Inflammatory macrophage (primary cell): ENCODE measurements at places on chromosomes 4 and X.

DNA sequence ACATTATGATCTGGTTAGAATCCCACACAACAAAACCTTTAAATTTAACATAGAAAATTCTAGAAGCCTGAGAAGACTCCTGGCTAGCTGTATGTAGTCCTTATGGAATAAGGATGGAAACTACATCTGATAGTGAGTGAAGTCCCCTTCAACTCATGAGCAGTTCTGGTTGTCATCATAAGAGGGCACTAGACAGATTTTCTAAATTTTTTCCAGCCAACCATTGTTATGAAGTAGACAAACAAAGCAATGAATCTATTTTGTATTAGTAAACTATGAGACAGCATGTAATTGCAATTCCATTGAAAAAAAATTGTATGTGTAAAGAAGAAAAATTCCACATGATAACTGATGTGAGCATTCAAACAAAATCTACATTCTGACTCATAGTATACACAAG lies 35.2 kb downstream of the PWWP3B start:
- no peak for DNase-seq

DNA sequence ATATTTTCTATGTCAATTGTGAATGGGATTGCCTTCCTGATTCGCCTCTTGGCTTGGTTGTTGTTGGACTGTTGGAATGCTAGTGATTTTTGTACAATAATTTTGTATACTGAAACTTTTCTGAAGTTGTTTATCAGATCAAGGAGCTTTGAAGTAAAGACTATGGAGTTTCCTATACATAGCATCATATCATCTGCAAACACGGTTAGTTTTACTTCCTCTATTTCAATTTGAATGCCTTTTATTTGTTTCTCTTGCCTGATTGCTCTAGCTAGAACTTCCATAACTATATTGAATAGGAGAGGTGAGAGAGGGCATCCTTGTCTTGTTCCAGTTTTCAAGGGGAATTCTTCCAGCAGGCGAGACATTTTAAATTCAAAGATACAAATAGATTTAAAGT lies 226.5 kb downstream of the FBXO8 start:
- no peak for DNase-seq

DNA sequence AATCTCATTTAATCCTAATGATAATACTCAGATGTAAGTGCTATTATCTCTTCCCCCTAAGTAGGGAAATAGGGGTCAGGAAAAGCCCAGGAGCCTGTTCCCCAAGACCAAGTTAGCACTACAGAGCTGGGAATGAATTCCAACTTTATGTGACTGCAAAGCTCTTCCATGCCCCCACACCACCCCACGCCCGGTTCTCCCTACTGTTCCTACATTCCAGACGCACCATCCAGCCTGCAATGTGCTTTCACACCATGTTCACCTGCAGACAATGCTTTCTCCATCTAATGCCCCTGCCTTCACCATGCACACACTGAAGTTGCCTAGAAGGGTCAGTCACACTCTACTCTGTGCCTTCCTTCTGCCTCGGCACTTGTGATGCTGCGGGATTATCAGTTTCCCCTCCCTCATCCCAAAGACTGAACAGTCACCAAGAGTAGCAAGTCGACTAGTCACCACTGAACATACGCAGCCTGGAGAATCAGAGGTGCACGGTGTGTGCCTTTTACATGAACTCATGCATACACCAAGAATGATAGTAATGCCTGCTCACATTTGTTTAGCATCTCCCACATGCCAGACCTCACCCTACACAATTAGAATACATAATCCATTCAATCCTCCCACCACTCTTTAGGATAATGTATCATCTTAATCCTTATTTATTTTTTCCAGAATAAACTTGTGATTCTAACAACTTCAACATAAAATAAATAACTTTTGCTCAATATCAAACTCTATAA lies 14.2 kb downstream of the SORBS2 start:
- no peak for DNase-seq

GRCh38 chr4:14294611-14295010 lies 667.1 kb upstream of the BOD1L1 start:
- DNase-seq = no peak

GRCh38 chr4:186029571-186030398 lies 39.2 kb upstream of the TLR3 start:
- DNase-seq = no peak

GRCh38 chrX:121755541-121755940 lies 708.1 kb downstream of the GLUD2 start:
- no peak for DNase-seq

DNA sequence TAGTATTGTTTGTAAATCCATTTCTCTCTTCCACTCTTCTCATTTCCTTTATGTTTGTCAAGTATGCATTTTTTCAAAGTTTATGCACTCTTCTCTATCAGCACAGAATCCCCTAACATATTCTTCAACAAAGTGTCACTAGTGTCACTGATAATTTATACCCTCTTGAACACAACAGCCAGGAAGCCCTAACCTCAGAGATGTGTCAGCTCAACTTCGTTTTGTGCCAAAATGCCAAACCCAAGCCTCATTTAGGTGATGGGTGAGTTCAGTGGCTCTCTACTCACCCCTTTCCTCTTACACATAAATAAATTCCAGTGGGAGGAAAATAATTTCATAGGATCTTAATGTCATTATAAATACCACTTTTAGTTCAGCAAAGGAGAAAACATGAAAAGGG lies 22.4 kb upstream of the P2RY10 start:
- DNase-seq = no peak

DNA sequence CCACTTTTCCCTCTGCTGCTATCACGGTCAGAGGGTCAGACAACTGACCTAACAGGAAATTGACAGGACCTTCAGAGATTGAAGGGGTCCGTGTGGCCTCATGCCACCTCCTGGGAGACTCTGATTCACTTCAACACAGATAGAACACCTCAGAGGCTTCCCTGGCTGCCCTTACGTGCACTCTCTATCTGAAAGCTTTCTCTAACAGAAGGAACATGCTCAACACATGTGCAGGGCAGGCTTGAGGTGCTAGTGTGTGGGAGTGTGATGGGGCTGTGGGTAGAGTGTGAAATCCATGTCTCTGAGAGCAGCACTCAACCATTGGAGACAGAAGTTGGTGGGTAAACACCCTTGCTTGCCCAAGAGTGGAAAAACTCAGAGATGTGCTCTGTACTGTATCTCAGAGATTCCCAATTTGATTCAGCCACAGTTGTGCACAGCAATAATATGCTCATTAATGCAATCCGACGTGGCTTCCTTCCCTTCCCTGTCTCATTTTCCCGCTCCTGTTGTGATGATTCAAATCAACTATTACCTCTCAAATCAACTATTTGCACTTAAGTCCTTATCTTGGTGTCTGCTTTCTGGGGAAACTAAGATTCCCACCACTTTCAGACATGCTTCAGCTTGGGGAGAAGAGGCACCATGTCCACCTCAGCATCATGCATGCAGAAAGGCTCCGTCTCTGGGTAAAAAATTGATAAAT lies 62.0 kb upstream of the MAGEB2 start:
- no peak for DNase-seq

DNA sequence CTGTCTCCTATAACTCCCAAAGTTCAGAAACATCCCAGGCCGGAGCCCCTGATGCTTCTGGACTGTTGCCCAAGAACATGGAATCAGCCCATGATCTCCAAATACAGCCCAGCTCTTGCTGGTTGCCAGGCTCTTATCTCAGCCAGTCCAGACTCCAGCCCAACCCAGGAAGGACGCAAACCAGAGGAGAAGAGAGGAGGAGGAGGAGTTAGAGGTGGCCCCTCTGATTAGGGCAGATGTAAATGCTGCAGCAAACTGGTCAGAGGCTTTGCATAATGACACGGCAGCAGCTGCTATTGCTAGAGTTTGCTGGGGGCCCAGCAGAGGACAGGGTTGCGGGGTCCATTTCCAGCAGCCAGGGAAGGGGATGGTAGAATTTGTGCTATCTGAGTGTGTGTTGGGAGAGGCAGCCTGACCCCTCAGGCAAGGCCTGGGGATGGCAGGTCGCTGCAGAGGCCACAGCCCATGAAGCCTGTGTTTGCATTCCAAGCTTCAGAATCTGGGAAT lies 4.2 kb upstream of the OTUD5 start:
- no peak for DNase-seq

- DNase-seq = no peak
Measured at GRCh38 chrX:47664737-47665136, 5.8 kb upstream of the UXT start.

- no peak for DNase-seq
Measured at GRCh38 chr4:143163614-143164013, 21.1 kb upstream of the USP38 start.

DNA sequence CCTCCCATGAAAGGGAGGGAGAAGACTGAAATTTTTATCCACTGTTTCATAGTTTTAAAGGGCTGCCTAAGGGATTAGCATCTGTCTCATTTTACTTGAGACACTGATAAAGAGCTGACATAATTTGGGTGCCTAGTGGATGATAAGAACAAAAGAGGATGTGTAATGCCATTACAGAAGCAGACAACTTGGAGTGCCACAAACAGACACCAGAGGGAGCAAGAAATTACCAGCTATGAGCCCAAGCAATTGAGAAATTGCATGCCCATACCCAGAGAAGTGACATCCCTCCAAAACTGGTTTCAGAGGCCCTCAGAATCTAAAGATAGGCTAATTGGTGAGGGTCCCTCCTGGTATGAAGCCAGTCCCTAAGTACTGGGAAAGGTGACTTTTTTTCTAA lies 38.5 kb upstream of the POU3F4 start:
- peak; percentile 15 for DNase-seq

DNA sequence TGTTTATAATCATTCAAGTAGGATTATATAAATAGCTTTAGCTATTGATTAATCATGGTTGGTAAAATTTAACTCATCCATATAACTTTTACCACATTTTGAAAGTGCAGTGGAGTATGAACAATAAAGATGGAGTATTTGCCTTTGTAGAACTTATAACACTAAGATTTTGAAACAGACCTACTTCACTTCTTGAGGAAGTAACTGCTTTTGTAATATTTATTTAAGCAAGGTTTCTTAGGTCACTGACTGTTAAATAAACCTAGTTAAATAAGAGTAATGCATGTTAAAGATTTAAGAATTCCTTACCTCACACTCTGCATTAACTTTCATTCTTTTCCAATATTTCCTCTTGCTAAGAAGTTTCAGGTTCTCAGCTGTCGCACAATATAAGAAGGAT lies 242.5 kb downstream of the CFAP299 start:
- no peak for DNase-seq

DNA sequence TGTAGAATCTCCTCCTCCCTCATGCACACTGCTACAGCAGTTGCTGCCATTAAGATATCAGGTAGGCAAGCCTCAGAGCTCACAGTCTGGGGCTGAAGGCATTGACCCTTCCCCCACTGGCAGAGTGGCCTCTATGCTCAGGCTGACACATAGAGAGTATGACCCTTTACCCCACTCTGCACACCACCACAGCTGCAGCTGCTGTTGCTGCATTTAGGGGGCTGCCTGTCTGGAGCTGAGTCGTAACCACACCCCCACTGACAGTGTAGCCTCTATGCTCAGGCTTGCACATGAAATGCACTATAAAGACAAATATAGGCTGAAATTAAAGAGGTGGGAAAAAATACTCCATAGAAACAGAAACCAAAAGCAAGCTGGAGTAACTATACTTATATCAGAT lies 289.3 kb upstream of the PABPC4L start:
- no peak for DNase-seq

GRCh38 chrX:96792047-96792446 lies 91.7 kb upstream of the RPA4 start:
- DNase-seq = no peak

DNA sequence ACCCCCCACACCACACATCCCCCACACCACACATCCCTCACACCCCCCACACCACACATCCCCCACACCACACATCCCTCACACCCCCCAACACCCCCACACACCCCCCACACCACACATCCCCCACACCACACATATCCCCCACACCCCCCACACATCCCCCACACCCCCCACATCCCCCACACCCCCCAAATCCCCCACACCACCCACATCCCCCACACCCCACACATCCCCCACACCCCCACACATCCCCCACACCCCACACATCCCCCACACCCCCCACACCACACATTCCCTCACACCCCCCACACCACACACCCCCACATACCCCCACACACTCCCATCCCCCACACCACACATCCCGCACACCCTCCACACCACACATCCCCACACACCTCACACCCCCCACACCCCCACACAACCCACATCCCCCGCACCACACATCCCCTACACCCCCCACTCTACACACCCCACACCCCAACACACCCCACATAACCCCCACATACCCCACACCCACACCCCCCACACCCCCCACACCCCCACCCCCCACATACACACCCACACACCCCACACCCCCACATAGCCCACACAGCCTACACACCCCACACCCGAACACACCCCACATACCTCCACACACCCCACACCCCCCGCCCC lies 172.9 kb downstream of the DCLK2 start:
- no peak for DNase-seq

DNA sequence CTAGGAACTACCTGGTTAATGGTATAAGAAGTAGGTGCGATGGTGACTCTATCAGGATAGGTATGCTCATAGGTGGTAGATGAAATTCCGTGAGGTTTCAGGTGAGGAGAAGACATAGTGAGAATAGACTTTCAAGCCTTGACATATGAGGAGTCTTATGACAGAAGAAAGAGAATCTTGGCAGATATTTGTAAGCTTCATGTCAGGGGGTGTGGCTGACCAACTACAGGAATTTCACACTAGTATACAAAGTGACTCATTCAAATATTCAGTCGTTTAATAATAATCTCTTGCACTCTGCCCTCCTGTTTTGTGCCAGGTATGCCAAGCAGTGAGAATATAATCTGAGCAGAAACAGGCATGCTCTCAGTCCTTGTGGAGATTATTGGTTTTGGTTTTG lies 22.8 kb downstream of the PACRGL start:
- no peak for DNase-seq

- DNase-seq = no peak
Measured at GRCh38 chr4:62510228-62510627, 1310.1 kb downstream of the ADGRL3 start.

DNA sequence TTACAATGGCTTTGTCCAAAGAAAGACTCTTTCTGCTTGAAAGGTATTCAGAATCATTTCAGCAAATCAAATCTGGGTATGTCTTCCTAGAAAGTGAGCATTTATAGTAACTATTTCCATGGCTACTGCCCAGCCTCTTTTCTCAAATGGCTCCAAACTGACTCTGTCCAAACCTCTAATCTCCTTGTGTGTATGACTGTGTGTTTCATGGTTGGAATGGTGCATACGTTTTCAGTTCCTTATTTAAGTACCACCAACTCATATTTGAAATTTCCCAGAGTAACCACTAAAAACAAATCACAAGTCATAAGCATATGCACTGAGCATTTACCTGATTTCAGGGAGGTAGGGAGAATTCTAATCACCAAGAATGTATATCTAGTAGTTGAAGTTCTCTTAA lies 106.0 kb downstream of the TMEM144 start:
- no peak for DNase-seq

GRCh38 chr4:73376976-73377375 lies 27.1 kb upstream of the ALB start:
- DNase-seq = peak; percentile 4

DNA sequence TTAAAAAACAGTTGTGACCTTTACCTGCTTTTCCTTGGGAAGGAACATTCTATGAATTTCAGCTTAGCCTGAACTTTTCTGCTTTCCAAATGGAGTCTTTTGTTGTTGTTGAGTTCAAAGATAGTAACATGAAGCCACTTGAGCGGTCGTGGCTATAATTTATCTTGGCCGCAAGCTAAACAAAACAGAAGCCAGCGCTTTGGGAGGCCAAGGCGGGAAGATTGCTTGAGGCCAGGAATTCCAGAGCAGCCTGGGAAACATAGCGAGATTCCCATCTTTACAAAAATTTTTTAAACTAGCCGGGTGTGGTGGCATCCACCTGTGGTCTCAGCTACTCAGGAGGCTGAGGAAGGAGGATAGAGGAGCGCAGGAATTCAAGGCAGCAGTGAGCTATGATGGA lies 29.9 kb downstream of the TKTL1 start:
- no peak for DNase-seq

- DNase-seq = no peak
Measured at GRCh38 chrX:50071494-50071893, 129.3 kb downstream of the AKAP4 start.
